HT-29 (cell line): ENCODE measurements at places on chromosomes 2 and 18. TPM values are rescaled to one million over a fixed set of nuclear protein-coding genes. Genes with fewer than 3 reads are reported as not detected.

DNA sequence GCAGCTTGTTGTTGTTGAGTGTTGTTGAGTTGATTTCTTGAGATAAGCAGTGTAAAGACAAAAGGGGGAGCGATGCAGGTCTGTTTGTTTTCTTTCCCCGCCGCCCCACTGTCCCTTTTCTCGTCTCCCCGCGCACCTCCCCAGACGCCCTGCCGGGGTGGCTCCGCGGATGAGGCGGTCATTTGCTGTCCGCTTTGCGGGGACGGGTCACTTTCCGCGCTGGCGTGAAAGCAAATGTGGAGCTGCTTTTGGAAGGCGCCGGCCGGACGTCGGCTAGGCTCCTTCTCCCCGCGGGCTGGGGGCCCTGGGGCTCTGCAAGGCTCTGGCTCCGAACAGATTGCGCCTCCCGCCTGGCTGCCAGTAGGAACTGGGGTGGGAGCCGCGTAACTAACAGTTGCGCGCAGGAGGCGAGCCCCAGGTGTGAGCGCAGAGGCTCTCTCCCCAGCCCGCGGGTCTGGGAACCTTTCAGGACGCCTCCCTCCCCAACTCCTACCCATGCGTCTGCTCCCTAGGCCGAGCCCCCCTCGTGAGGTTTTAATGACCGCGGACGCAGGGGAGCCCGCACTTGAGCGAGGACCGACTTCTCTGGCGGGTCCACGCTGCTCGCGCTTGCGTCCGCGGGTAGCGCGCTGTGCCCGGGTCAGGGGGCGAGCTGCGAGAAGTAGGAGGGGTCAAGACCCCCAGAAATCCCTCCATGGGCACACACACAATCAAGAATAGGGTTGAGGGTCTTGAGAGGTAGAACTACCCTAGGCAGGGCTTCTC, 146.6 kb downstream of the MEIS1 start:
- no peak for DNase-seq

- peak; percentile 87 for DNase-seq
Observed at GRCh38 chr18:26480897-26481795, 67.2 kb downstream of the KCTD1 start.

DNA sequence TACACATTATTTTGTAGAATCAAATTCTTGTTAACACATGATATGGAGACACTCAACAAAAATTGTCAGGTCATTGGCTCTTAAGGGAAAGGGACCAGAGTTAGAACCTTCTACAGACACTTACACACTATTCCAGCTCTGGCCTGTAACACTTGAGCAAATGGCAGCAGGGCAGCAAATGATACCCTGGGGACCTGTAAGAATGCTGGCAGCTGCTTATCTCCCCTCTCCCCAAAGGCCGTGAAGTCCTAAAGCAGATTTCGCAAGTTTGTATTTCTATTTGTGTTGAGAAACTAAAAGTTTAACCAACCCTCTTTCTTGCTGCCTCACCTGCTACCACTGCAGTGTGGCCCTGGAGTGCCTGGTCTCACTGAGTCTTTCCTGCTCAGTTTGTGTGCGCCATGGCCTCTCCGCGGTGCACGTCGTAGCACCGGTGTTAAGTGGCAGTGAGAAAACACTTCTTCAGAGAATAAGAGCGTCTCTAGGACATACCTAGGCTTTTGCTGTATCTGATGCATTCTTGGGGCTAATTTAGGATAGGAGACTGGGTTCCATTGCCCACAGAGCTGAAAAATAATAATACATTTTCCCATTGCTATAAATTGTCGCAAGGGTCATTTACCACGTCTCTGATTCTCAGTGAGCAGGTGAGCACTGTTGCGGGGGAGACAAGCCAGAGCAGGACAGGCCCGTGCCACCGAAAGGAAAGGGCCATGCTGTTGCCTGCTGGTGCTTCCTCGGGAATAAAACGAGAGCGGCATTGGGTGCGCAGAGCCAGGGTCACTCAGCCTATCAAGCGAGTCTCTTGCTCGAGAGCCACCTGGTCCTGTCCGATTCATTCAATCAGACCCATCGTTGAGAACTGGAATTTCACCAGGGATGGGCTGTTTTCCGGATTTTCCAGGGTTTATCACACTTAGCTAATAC, 204.9 kb downstream of the PTGR3 start:
- no peak for DNase-seq

GRCh38 chr2:237911363-237912017, 52.1 kb downstream of the RAMP1 start:
- no peak for DNase-seq

GRCh38 chr2:172845028-172845630, 109.5 kb downstream of the RAPGEF4 start:
- no peak for DNase-seq

GRCh38 chr2:8198766-8199382, 483.0 kb upstream of the ID2 start:
- DNase-seq, result no peak

DNA sequence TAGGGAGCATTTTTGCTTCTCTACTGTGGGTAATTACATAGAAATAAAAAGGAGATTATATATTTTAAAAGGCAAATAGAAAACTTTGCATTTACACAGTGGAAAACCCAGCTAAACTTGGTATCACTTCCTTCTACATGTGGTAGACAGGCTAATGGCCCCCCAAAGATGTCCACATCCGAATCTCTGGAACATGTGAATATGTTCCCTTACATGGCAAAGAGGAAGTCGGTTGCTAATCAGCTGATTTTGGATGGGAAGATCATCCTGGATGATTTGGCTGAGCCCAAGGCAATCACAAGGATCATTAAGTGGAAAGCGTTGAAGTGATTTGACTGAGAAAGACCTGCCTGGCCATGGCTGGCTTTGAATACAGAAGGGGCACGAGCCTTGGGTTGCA, 26.2 kb downstream of the CREG2 start:
- no peak for DNase-seq

DNA sequence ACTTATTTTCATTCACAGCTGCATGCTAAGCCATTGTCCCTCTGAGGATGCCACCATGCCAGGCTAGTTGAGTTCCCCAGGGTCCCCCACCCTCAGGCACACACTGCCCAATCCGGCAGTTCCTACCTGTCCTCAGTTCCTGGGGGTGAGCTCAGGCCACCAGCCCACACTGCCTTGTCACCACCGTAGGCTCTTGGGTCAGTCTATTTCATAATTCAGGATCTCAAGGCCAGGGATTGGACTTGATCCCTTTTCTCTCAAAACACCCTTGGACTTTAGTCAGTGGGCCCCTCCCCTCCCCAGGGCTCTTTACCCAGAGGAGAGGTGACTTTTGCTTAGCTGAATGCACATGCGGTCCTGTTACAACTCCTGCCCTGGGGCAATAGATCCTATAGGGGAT, 18.7 kb upstream of the MC2R start:
- DNase-seq, result no peak

DNA sequence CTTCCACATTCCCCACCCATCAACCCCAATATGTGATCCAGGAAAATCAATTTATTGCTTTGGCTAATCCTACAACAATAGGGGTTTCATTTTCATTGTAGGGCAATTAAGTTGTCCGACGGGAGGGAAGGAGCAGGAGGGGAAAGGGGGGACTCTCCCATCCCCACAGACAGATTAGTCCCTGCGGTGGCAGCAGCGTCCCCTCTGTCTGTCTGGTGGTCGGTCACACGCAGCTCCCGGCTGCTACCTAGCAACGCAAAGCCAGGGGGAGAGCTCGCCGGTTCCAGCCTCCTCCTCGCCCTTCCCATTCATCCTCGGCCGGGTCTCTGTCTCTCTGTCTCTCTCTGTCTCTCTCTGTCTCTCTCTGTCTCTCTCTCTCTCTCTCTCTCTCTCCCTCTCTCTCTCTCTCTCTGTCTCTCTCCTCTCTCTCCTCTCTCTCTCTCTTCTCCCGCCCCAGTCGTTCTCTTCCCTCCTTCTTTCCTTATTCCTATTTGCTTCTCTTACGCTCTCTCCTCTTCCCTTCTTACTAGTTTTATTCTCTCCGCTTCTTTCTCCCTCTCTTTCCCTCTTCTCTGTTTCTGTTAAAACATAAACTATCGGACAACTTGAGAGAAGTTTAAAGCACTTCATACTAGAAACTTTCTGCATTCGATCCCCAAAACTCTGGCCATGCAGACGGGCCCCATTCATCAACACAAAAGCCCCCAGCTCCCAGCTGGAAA, 1.2 kb downstream of the LRP2 start:
- no peak for DNase-seq

GRCh38 chr18:6355789-6356589, 58.7 kb downstream of the L3MBTL4 start:
- DNase-seq, result no peak

DNA sequence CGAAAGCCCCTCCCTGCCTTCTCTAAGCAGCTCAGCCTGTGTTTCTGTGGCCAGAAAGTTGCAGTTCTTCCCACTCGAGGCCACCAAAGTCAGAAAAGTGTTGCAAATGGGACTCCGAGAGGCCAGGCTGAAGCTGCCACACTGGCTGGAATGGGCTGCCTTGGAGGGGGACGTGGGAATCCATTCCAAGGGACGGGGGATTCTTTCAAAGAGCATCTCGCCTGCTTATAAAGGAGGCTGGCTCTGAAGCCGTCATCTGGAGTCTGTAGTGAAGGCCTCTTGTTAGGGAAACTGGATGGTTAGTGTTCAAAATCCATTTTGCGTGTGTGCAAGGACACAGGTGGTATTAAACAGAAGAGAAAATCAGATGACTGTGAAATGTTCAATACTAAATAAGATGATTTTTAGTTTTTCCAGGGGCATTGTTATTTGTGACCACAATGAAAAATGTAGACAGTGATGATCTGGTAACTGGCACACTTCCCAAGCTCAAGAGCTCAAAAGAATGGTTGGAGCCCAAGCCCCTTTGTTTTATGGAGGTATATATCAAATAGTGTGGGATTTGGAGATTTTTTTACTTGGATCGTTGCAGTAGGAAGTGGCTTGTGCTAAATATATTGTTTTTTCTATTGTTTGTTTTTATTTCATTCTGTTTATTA, 782 bp downstream of the FAM228B start:
- peak; percentile 25 for DNase-seq

- no peak for DNase-seq
Observed at GRCh38 chr2:224142397-224143312, 103.6 kb upstream of the SERPINE2 start.

GRCh38 chr2:85179541-85179940, 46.3 kb downstream of the TCF7L1 start:
- DNase-seq, result no peak

DNA sequence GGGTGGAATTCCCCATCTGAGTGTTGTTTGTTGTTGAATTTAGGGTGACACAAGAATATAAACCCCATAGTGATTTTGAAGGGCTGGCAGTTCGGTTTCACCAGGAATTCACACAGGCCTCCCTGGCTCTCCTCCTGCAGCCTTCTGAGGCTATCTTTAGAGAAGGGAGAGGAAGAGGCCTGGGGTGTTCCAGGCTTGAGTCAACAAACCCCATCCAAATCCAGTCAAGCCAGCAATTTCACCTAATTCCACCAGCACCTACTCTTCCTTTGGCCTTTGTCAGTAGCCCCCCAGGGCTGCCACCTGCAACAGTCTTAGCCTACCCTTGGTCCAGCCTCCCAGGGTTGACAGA, 32.0 kb downstream of the MARCHF4 start:
- DNase-seq, result no peak

Gene CREG2
- not detected in 2 replicates for total RNA-seq

DNA sequence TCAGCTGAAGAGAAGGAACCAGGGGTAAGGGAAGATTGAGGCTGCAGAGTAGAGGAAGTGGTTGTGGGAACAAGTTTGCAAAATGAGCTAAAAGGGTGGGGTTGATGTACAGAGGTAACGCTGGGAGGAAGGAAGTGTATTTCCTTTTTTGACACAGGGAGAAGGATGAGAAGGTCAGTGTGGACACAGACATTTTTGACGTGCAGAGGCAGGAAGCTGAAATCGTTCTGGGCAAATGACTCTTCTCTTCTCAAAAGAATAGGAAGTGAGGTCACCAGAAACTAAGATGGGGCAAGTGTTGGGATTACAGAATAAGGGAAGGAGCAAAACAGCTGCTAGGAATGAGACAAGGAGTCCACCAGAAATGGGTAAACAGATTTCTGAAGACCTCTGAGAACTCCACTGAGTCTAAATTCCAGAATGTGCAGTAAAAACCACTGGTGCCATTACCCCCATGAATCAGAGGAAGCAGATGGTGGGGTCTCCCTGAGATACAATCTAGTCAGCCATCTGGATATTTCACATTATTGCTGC, 20.0 kb upstream of the RNF149 start:
- no peak for DNase-seq

- DNase-seq, result no peak
Observed at GRCh38 chr18:44764863-44765262, 84.2 kb downstream of the SETBP1 start.

DNA sequence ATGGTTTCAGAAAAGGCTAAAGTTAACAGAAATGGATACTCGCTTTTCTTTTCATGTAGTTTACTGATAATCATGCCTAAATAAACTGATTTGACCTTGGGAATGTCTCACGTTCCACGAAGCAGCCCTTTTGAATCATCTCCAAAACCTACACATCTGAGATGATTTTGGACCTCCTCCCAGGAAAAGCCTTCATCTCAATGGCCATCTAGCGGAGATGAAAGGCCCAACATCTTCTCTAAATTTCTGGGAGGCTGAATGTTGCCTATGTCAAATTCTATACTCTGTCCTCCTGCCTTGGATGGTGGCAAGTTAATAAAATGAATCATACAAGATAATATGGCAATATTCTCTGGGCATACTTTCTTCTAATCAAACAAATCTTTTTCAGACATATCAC, 448.5 kb downstream of the ZEB2 start:
- no peak for DNase-seq

DNA sequence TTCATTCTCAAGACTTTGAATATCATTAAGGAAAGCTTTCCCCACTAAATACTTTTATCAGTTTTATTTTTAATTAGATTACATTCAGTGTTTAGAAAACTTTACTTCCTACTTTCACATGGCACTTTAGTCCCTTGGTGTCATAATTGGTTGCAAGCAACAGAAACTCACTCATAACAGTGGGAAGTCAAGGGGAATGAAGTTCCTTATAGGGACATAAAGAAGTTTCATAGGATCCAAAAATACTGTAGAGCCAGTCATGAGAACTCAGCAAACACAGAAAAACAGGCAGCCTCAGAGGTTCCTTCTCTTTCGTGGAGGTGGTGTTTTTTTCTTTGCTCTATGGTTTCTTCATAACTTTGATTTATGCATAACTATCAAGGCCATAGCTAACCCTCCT, 809.0 kb downstream of the BCL11A start:
- DNase-seq, result no peak

Gene KCNS3
- total RNA-seq, result 0.05 TPM in 1 of 2 replicates, not detected in the other

DNA sequence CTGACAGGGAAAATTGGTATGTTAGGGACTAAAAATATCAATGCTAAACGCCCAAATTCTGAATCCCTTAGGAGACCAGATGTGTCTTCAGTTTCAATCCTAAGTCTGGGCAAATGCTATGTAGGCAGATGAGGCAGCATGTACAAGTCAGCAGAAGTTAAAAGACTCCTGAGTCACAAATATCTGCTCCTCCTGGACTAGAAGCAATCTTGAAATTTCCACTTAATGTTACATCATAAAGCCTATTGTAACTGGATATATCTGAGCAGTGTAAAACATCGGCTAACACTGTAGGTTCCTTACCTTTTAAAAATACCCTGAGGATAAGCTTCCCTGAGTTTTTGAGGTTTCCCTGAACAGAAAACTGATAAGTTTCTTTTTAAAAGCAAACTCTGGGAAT, 1087.6 kb upstream of the PIK3C3 start:
- no peak for DNase-seq
